ENCODE measurements at places on chromosomes 7 and 10.

- no peak for DNase-seq
These were observed 18.5 kb downstream of the TRUB1 start for GRCh38 chr10:114956466-114956865.

DNA sequence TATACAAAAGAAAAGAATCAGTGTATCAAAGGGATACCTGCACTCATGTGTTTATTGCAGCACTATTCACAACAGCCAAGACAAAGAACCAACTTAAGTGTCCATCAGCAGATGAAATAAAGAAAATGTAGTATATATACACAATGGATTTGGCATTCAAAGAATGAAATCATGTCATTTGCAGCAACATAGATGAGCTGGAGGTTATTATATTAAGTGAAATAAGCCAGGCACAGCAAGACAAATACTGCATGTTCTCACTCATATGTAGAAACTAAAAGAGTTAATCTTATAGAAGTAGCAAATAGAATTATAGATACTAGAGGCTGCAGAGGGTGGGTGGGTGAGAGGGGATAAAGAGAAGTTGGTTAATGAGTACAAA is 28.3 kb downstream of the CNOT4 start:
- DNase-seq: no peak

- DNase-seq: no peak
These were observed 260.9 kb downstream of the ADARB2 start for GRCh38 chr10:1476455-1476803.

DNA sequence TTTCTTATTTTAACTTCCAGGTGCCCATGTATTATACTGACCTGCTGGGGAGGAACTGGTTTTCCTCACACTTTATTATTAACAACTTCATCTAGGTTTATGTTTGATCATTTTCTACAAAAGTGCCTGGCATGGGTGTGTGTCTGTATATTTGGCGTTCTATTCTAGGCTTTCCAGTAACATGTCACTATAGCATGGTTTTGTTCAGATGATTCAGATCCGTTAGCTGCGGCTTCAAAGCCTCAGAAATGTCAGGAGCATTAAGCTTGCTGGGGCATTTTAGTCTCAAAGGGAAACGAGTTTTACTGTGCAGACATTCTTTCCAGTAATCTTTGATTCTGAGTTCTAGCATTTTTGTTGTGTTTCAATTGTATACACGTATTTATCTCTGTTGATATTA is 2.3 kb downstream of the INPP5A start:
- DNase-seq: peak; percentile 59

DNA sequence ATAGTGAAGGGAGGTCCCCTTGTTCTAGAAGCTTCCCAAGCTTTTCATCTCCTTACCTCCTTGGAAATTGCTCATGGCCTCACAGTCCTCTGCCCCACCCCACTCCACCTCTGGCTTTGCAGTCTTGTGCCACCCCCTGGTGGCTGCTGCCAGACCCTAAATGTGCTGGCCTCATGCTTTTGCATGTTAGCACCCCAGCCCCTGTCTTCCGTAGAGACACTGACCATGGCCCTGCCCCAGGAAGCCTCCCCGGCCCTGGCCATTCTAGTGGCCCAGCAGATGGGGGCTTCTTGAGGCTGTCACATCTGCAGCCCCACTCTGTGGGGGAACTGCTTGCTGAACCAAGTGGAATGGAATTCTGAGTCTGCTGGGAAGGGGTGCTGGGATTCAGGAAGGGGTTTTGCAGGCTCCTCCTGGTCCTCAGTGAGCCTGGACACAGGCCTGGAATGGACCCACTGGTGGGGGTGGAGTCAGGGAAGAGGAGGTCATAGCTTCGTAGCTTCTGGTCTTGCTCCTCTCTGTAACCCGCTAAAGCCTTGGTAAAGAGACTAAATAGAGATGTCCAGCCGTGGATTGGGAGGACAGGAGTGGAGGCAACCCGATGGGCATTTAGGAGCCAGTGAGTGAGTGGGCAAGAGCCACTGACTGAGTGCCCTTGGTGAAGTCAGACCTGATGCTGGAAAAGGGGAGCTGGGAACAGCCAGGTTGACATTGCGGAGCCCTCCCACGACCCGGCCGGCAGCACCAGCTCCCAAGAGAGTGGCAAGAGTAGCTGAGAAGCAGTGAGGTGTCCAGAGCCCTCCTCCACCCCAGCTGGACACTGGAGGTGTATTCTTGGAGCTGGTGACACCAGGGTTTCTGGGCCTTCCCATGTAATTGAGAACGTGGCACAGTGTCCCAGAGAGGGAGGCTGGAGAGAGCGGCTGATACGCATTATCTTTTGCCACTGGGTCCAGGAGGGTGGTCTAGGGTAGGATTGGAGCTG is 20.9 kb downstream of the RAMP3 start:
- peak; percentile 76 for DNase-seq

DNA sequence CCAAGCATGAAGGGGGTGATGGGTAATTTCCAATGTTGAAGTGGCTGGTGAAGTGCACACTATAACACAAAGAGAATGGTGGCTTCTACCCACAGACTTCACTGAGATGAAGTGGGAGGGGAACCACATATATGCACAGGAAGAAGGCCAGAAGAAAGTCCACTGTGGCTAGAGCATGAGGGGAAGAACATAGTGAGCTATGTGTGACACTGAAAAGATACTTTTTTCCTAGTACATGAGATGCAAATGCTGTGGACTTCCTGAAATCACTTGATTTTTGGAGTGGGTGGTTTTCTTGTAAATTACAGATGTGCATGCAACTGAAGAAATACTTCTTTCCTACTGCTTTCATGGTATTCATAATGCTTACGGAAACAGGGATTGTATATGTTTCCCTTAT is 115.6 kb upstream of the PHYHIPL start:
- DNase-seq: no peak

- DNase-seq: no peak
These were observed 50.6 kb downstream of the PRTFDC1 start for GRCh38 chr10:24901686-24902399.

- DNase-seq: peak; percentile 84
These were observed 722 bp downstream of the UPF2 start for GRCh38 chr10:12041766-12042408.

DNA sequence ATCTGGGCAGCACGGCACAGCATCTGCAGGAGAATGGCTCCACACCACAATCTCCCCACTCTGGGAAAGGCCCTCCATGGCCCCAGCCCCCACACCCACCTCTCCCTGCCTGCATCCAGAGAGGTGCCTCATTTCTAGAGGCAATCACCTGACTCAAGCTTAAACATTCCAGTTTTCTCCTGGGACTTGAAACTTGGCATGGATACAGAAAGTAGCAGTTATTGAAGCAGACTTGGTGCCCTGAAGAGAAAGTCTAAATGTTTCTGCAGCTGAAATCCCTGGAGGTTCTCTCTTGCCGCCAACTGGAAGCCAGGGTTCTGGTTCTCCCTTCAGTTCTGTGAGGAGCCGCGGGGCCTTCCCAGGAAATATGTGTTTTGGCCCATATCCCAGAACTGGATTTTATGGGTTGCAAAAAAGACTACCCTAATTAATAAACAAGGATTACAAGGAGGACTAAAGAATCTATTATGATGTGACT is 122.8 kb downstream of the SKIDA1 start:
- DNase-seq: no peak

GRCh38 chr10:69337296-69338132 is 59.2 kb downstream of the HK1 start:
- DNase-seq: no peak

- DNase-seq: no peak
These were observed 8.9 kb upstream of the TMED4 start for GRCh38 chr7:44590910-44591309.

DNA sequence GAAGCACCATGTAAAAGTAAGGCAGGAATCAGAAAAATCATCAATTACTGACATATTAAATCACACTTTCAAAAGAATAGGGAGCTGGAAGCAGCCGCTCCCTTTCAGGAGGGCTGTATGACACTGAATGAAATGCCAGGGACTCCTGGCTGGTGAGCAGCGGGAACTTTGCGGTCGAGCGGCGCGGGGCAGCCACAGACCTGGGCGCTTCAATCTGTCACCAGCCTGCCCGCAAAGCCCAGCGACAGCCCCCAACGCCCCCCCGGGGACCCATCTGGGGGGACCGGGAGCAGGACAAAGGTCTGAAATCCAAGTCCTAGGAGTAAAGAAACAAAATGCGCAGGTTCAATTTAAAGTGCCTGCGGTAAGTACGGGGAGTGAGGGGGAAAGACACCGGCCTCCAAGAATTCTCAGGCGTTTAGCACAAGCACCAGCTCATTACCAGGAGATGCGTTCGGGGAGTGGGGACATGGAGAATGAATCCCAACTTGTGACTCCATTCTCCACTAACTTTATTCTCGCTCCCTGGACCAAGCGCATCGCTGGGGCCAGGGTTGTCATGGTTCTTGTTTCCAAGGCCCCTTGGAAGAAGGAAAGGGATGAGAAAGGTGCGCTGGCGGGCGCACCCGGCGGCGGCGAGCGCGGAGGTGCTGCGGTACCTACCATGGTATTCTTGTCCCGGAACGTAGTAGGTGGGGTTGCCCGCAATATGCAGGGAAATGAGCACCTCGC is 824 bp downstream of the RELN start:
- DNase-seq: no peak

DNA sequence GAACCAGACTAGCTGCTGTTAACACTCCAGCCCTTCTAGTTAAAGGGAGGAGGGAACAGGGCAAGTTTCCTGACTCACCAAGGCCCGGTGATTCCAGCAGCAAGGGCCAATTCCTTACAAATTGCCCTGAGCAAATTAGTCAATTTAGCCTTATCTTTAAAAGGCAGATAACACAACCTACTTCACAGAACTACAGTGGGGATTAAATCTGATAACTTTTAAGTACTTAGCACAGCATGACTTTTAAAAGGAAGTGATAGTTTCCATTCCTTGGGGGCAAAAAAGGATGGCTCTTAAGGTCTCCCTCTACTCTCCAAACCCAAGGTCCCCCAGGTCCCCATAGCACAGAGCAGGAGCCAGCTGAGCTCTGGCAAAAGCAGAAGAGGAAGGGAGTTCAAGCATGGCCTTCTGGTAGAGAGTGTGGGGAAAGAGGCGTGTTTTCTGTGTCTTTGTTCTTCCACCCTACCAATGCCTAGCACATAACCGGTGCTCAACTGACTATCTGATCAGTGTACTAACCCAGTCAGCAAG is 4.0 kb downstream of the CDCA7L start:
- DNase-seq: peak; percentile 87

- no peak for DNase-seq
These were observed 42.9 kb downstream of the ELFN1 start for GRCh38 chr7:1712907-1713501.

DNA sequence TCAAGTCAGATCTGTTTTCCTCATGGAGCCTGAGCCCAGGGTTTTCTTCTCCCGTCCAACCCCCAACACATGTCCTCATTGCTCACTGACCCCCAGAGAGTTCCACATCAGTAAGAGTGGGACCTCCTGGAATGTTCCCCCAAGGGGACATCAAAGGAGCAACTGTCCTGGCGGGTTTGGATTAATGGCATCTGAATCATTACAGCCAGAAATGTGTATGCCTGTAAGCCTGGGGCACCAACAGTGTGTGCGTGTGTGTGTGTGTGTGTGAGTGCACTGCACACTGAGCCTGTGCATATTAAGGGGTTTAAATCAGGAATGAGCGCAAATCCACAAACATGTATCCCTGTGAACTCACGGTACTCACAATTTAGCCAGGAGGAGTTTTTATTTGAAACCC is 222.3 kb downstream of the PLXNA4 start:
- no peak for DNase-seq

DNA sequence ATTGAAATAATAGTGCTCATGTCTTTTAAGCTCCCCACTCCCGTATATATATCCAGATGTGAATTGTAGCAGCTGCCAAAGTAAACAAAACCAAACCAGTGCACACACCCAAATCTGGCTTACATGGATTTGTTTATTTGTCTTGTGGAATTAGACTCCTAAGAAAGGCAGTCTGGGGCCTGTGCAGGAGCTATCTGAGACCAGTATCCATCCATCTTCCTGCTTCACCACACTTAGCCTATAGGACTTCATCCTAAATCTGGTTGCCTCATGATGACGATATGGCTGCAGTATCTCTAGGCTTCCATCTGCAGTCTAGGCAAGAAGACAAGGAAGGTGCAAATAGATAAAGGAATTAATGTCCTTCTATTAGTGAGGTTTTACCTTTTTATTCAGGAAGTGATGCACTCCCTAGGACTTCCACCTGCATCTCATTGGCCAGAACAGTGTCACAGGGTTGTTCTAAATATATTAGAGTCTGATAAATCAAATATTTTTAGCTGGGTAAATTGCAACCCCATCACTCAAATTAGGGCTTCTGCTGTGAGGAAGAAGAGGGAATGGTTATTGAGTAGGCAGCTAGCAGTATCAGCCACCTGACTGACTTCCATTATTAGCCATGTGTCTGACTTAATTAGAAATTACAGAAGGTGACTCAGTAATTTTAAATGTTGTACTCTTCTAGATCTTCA is 6.0 kb downstream of the WIPF3 start:
- DNase-seq: no peak

- DNase-seq: no peak
These were observed 58.4 kb downstream of the NEURL1 start for GRCh38 chr10:103551619-103552602.
